ENCODE measurements at places on chromosomes 2 and 18.

GRCh38 chr2:98452396-98453027, 7.9 kb downstream of the INPP4A start:
- DNase-seq = no peak

DNA sequence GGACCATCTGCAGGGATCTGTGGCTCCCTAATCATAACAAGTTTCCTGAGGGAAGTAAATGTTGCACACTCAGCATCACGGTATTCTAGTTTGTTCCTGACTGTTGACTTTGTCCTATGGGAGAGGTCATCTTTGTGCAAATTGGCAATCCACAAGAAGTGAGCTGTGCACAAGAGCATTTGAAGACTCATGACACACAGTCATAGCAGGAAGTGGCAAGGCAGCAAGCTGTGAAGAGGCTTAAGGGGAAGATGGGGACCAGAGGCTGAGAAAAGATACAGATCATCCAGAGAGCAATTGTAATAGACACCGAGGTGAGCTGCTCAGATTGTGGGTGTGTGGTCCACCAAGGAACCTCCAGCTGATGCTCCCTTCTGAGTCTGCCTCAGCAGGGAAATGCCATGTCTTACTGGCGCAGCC, 2.7 kb downstream of the TNP1 start:
- DNase-seq = no peak

GRCh38 chr2:100293341-100294161, 28.8 kb downstream of the LONRF2 start:
- no peak for DNase-seq

- DNase-seq = no peak
Measured at GRCh38 chr2:239249776-239250175, 151.0 kb downstream of the HDAC4 start.

GRCh38 chr2:144270951-144271350, 249.0 kb downstream of the ZEB2 start:
- DNase-seq = no peak

Data from CD4-positive, alpha-beta T cell treated with Interleukin-6 at 100 ng/mL for 8 hours (primary cell).